HepG2 (cell line): ENCODE measurements at places on chromosomes 16 and 17. TPM values are rescaled to one million over a fixed set of nuclear protein-coding genes. Genes with fewer than 3 reads are reported as not detected.

- no peak for DNase-seq
These were observed 122.0 kb downstream of the USP22 start for GRCh38 chr17:20920815-20921199.

- DNase-seq: peak; percentile 89
These were observed 717 bp downstream of the UBE2Z start for GRCh38 chr17:48908853-48909394.

The KRT27 gene
- polyA plus RNA-seq: not detected in 2 replicates

DNA sequence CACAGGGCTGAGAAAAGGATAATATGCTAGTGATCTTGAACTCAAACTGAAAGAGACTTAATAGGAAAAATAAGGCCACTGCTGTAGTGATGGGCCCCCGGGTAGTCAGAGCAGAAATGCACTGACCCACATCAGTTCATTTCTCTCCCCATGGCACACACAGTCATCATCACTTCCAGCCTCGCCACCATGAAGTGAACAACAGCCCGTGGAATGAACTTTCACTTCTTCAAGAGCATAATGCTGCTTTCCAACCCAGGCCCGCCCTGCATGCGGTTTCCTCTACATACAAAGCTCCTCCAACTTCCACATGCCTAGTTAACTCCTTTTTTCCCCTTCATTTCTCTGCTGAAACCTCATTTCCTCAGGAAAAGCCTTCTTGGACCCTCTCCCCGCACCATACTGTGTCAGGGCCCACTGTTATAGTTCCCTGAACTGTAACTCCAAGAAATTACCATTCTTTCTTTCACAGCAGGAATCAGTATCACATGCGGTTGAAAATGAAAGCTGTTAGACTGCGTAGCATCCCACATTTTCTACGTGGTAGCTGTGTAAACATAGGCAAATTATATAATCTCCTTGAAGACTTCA lies 65.8 kb upstream of the SMIM36 start:
- DNase-seq: no peak

The PDILT gene
- polyA plus RNA-seq: 0.12 TPM in 1 of 2 replicates, not detected in the other

DNA sequence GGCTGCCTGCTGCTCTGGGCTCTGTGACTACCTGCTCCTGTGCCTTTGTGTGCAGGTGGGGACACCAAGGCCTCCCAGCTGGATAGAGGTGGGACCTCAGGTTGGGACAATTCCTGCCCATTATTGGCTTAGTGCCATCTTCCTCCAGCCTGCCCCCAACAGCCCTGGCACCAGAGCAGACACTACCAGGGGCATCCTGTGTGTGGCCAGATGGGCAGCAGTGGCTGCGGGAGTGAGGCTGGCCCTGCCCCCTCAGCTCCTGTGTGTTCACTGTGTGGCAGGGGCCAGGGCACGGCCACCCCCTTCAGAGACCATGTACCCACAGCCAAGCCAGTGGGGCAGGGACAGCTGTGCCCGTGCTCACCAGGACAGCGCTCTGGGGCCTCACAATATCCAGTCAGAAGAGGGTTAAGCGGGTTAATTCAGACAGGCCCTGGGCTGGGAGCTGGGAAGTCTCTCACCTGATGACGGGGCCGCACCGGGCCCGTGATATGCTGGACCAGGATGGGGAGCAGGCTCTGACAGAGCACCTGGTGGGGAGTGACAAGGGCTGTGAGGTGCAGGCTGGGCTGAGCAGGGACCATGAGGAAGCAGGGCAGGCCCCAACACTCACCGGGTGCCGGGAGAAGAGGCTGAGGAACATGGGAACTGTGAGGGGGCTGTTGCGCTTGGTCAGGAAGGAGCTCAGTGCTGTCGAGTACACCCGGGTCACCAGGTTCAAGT lies 13.0 kb downstream of the MYBBP1A start:
- no peak for DNase-seq

DNA sequence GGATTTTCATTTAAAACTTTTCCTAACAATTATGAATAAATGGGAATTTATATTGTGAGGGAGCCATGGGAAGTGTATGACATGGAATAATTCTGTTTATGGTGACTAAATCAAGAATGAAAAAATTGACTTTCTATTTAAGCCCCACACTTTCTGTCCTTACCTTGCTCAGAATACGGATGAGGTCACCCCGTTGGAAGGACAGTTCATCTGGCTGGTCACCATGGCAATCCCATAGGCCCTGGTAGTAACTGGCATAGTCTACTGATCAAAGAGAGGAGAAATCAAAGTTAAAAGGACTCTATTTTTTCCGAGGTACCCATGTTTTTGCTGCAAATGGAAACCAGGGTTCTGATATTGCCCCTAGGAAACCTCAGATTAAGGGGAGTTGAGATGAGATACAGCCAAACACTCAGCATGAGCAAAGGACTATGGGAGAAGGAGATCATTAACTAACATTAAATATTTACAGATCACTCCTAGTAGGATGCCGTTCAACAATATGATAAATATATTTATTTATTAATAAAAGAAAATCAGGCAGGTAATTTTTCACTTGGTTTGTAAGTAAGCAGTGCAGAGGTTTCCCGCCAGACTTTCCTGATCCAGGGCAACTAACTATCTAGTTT lies 54.9 kb downstream of the SNX11 start:
- no peak for DNase-seq

- no peak for DNase-seq
These were observed 58.9 kb downstream of the RPA1 start for GRCh38 chr17:1888741-1889140.

GRCh38 chr17:1710807-1711553 lies 803 bp upstream of the TLCD2 start:
- no peak for DNase-seq

The PDE6G gene
- 4.9 and 6.7 TPM in 2 replicates for polyA plus RNA-seq

DNA sequence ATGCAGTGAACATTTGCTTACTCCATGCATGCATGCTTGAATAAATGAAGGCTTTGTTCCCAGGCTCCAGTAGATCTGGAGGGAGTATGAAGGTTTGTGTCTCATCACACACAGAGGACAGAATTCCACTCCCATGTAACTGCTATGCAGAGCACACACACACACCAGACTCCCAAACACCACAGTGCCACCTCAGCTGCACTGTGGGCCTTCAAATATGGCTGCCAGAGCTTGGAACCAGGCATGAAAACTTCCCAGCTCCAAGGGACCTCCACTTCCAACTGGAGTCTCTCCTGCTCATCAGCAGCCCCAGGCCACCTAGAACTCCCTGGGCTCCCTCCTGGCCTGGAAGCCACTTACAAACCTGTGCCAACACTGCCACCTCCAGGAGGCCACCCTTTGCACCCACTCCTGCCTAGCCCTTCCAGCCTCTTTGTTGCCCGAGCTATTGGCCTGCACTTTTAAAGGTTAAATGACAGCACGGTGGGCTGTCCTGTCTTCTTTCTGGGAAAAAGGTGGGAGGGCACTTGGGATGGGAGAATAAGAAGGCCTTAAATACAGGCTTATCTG lies 151.2 kb downstream of the ZNF423 start:
- no peak for DNase-seq

The ZP2 gene
- polyA plus RNA-seq: not detected in 2 replicates

The TBC1D3G gene
- polyA plus RNA-seq: not detected in 2 replicates

- DNase-seq: no peak
These were observed 45.9 kb downstream of the C16orf95 start for GRCh38 chr16:87271256-87271655.

The TMEM88 gene
- polyA plus RNA-seq: 0.66 and 0.84 TPM in 2 replicates

GRCh38 chr17:40058186-40058784 lies 4.1 kb upstream of the MED24 start:
- no peak for DNase-seq

DNA sequence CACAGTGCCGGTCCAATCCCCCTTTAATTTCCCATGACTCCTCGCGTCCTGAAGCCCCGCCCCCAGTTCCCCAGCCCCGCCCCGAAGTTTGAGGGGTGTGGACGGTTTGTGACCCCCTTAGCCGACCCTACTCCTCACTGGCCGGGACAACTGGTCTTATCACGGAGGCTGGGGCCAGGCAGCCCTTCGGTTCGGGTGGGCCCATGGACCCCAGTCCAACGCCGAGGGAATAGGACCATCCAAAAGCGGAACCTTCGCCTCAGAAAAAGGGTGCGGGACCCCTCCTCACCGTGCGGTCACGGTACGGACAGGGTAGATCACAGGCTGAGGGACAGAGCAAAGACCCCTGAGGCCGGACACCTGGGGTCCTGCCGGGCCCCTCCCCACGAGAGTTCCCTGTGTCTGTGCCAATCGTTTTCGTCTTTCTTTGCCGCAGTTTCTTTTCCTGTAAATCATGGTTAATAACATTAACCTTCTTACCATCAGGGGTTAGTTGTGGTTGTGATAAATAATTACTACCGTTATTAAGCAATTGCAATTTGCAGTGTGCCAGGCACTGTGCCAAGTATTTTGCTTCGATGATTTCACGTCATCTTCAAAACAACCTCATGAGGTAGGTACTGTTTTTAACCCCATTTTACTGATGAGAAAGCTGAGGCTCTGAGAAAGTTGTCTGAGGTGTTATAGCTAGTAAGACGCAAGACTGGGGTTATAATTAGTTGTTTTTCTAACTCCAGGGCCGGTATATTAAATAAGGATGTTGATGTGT lies 543 bp downstream of the TMUB2 start:
- DNase-seq: no peak

DNA sequence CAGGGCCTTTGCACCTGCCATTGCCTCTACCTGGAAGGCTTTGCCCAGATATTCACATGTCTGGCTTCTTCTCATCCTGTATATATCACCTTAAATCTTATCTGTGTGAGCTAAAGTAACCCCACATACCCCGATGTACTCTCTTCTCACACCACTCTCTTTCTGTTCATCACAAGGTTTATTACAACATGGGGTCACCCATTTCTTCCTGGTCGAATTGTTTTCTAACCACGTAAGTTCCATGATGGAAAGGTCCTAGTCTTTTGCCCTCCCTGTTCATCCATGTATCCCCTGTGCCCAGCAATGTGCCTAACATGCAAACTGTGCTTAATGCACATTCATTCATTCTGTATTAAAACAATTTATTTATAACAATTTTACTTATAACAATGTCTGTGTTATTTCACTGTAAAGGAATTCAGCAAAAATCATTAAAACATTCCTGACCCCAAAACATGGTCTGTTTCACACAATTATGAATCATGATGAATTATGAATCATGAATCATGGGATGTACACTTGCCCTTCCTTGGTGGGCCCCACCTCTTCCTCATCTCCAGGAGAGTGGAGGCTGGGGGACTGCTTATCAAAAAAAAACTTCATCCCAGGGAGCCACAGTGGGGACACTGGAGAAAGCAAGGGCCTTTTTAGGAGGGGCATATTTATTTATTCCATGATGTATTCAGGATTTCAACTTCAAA lies 336.4 kb downstream of the GRIN2A start:
- DNase-seq: no peak

The MMP15 gene
- polyA plus RNA-seq: 44.9 and 65.2 TPM in 2 replicates

The MLKL gene
- polyA plus RNA-seq: 5.5 and 6.4 TPM in 2 replicates

DNA sequence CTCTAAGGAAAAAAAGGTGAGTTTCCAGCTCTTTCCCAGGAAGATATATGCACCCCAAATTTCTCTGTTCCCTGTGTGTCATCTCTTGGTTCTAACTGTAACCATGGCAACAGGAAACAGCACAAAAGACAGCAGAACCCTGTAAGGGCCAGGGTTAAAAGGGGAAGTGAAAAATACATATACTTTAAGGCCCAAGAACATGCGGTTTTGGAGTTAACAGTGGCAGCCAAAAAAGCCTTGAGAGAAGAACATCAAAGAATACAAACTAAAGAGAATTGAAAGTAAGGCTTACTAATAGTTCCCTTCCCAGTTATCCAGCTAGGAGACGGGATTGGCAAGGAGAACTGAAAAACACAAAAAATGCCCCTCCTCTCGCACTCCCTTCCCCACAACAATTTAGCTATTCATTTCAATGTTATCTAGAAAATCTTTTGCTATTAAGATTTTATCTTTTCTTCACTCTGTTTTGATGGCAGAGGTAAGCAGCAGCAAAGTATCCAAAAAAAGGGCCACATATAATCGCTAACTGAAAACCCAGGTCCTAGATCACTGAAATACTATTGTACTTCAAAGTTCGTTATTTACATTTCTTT lies 1.5 kb downstream of the SPOP start:
- DNase-seq: no peak

GRCh38 chr16:84176192-84177053 lies 10.4 kb downstream of the TAF1C start:
- DNase-seq: peak; percentile 31

DNA sequence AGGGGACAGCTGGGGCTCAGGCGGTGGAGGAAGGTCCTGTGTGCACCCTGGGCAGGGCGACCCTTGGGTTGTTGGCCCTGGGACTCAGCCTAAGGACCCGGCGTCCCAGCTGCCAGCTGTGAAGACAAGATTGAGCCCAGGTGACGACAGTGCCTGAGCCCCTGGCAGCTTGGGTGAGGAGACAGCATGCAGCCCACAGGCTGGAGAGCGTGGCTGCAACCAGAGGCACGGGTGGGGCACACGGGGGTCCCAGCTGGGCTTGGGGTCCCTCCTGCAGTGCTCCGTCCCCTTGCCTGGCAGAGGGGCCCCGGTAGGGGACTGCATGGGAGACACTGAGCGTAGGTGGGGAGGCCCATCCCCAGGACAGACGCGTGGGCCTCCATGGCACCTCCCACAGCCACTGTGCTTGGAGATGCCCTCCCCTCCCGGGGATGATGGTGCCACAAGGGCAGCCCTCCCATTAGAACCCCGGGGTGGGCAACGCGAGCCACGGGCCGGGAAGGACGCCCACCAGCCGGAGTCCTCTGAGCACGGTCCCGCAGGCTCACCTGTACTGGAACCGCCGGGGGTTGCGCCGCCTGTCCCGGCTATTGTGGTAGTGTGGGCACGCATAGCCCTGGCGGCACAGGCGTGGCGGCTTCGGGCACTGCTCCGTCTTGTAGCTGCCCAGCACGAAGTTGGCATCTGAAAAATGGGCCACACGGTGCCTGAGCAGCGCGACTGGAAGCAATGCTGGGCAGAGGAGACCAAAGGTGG lies 15.5 kb downstream of the UNKL start:
- DNase-seq: no peak

- no peak for DNase-seq
These were observed 485.5 kb downstream of the WWOX start for GRCh38 chr16:78584991-78585390.

DNA sequence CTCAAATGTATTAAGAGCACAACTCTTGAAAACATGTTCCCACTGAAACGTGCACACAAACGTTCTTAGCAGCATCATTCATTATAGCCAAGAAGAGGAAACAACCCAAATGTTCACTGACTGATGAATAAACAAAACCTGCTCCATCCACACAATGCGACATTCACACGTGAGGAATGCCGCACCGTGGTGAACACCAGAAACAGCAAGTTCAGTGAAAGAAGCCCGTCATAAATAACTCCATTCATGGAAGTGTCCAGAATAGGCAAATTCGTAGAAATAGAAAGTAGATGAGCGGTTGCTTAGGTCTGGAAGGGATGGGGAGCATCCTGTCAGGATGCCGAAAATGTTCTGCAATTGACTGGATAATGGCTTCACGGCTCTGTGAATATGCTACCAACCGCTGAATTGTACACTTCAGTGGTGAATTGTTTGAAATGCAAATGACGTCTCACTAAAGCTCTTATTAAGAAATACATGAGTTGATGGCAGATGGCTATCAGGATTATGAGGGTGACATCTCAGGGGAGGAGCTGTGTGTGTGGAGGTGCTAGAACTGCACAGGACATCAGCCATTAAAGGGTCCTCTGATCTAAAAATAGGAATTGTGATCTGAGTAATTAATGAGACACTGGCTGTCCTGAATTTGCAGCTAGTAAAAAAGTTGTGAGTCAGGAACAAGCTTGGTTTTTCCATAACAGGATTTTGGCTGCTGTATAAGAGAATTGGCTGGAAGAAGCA lies 771.0 kb downstream of the KCNJ18 start:
- no peak for DNase-seq
